ENCODE measurements at places on chromosomes 3 and 15.

DNA sequence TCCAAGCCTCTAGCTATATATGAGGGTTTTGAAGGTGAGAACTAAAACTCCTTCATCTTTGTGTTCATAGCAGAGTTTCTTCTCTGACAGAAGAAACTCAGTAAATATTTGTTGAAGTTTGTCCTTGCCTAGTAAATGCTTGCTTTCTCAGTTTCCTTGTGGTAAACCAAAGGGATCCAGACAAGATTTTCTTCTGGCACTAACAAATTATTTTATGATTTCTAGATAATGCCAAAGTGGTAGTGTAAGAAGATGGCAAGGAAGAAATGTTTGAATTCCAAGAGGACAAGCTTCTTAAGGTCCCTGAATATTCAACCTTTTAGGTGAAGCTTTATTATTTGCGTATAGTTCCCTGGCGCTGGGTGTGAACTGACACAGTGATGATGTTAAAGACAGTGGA, 14.4 kb downstream of the ARIH1 start:
- no peak for DNase-seq

- no peak for DNase-seq
Measured at GRCh38 chr3:144053121-144053520, 81.5 kb downstream of the DIPK2A start.

DNA sequence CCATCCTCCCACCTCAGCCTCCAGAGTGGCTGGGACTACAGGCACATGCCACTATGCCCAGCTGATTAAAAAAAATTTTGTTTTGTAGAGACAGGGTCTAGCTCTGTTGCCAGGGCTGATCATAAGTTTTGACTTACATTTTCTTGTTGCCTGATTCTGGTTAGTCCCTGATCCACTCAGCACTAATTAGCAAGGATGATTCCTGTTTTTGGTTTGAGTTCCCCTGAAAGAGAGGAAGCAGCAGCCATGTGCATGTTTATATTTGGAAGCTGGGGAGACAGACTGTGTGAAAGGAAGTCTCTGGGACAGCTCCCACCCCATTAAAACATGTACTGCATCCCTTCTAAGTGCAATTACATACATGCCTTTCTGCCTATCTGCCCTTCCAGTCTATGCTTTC, 3.6 kb upstream of the NCK1 start:
- no peak for DNase-seq

DNA sequence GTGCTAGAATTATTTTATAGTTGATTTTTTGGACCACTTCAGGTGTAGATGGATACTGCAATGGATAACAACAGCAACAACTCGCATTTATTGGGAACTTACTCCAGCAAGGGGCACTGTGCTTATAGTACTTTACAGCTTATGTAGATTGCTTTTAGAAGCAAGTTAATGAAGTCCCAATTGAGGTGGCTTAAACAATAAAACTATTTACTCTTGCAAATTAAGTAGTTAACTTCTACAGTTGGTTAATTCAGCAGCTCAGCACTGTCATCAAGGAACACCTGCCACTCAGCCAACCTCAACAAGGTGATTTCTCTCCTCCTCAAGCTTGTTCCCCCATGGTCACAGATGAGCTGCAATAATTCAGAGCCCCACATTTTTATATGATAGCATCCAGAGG, 124.1 kb downstream of the RASA2 start:
- no peak for DNase-seq

DNA sequence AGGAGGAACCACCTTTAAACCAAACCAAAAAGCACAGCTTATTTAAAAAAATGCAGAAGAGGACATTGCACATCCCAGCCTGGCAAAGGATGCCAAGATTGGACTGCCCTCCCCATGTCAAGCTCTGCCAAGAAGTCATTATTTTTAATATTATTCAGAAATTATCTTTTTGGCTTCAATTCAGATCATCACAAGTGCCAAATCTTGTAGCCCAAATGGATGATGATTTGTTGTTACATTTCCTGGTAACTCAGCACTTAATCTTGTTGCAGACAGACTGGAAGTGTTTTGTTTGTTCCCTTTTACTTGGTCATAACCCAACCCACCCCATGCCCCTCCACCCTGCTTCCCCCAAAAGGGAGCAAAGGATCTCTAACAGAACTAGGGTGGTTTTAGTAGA, 28.1 kb upstream of the LXN start:
- no peak for DNase-seq

GRCh38 chr3:8238432-8238831, 263.2 kb upstream of the LMCD1 start:
- no peak for DNase-seq

GRCh38 chr15:51367322-51367976, 26.0 kb downstream of the GLDN start:
- DNase-seq: no peak

DNA sequence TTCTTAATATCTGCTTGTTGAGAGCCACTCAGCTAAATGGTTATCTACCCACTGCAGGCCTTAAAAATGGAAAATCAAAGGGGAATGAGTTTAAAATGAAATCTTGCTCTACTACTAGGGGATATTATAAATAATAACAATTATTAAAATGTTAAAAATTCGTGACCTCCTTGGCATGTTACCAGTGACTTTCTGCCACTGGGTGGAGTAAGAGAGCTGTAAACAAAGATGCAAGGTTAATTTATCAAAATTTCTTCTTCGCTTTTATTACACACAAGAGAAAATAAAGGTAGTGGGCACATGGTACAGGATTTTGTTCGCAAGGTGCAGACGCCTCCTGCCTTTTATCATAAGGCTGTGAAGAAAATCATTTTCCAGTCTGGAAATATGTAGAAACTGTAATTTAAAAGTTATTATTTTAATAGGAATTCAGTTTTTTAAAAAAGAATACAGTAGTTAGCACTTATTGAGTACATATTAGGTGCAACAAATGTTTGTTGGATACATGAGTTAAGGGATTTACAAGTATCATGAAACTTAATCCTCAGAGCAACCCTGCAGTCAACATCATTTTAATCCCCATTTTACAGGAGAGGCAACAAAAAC, 272.6 kb downstream of the SUCLG2 start:
- DNase-seq: no peak

DNA sequence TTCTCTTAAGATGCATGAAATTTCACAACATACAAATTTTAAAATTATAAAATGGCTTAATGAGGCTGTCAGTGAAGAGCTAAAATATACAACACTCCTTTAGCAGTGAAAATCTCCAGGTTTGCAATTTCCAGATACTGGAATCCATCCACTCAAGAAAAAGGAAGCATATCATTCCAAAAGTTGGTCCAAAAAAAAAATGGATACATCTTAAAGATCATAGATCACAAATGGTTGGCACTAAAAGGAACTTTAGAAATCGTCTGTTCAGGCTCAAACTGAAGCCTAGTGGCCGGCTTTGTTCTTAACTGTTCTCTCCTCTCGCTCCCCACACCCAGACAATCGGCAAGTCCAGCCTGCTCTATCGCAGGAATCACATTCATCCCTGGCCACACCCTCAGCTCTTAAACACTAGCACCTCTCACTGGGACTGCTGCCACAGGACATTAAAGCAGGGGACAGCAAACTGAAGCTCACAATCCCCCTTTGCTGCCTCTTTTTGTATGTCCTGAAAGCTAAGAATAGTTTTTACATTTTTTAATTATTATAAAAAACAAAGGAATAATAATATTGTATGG, 130.3 kb upstream of the CDIN1 start:
- no peak for DNase-seq

DNA sequence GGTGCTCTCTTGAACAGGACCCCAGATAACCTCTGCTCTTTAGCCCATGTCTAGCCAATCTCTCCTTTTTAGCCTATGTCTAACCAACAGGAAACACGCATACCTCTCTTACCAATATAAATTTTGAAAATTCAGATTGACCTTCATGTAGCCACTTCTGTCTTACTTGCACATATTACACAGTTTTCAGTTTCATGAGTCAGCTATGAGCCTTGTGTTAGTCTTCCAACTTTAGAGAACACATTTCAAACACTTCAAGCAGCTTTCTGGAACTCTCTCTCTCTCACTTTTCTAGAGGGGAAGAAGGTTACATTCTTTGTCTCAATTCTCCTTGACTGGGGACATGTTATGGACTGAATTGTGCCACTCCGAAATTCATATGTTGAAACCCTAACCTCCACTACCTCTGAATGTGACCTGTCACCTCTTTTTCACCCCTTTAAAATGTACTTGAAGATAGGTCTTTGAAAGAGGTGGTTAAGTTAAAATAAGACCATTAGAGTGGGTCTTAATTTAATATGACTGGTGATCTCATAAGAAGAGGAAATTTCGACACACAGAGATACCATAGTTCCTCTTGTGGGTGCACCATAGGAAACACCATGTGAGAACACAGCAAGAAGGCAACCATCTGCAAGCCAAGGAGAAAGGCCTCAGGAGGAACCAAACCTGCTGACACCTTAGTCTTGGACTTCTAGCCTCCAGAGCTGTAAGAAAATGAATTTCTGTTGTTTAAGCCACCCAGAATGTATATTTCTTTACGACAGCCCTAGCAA, 480.3 kb upstream of the ALCAM start:
- no peak for DNase-seq
